ENCODE measurements at places on chromosomes 6 and 20. TPM values are rescaled to one million over a fixed set of nuclear protein-coding genes. Genes with fewer than 3 reads are reported as not detected.

DNA sequence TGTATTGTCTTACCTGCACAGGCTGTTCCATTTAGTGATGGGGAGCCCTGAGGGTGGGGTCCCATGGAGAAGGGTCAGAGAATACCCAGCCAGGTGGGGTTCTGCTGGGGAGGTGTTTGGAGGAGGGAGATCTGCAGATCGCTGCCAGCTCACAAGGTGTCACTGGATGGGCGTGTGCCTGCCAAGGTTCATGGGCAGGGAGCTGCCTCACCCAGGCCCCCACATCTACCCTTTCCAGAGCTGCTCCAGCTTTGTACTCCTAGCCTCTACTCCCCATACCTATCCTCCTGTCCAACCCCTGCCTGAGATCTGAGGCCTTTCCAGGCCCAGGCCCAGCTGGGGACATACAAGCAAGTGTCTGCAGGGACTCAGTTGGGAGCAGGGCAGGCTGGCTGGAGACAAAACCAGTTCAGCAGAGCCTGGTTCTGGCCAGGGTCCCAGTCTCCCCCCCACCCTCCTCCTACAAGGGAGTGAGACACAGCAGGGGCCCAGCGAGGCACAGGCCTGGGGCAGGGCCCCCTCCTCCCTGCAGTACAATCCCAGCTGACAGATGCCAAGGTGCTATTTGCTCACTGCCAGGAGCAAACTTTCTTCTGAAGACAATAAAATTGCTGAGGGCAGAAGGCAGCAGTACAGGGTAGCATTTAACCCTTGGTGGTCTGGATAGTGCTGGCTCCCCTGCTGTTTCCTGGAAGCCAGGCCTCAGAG, 19.7 kb downstream of the SPDEF start:
- no peaks in the 10 kb centered on the region for H3K36me3 ChIP-seq
- no peak for DNase-seq
- H3K4me3 ChIP-seq: no peak overlapping the region
- H3K4me1 ChIP-seq: no peaks in the 10 kb centered on the region

GRCh38 chr6:74578339-74578738, 627.5 kb downstream of the COL12A1 start:
- H3K27ac ChIP-seq: no peak overlapping the region
- no peak overlapping the region for H3K4me3 ChIP-seq
- H3K4me1 ChIP-seq: peaks cover 9% of the 10 kb centered on the region

DNA sequence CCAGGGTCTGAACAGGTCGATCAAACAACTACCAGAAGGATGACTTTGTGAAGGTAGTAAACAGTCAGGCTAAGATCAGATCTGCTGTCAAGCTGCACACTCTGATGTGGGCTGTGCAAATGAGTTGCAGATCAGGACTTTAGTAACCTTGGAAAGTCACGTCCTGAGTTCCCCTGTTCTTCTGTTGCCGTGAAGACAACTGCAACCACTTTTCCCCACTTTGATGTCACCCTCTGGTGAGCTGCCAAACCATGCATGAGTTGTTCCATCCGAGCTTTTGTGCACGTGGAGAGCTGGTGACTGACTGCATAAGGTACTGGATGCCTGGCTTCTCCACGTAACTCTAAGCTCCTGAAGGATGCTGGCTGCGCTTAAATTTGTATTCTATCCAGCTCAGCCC, 111.0 kb downstream of the CD83 start:
- H3K4me1 ChIP-seq: peaks cover 14% of the 10 kb centered on the region
- H3K4me3 ChIP-seq: no peak overlapping the region
- peaks cover 3% of the 10 kb centered on the region for H3K36me3 ChIP-seq
- DNase-seq: no peak

HMGCLL1 gene
- 1.9 TPM for total RNA-seq

GRCh38 chr6:106124015-106124414, 37.9 kb downstream of the PRDM1 start:
- peaks cover 3% of the 10 kb centered on the region for H3K36me3 ChIP-seq
- no peak for DNase-seq
- no peak overlapping the region for H3K4me3 ChIP-seq
- no peak overlapping the region for H3K27ac ChIP-seq
- no peaks in the 10 kb centered on the region for H3K27me3 ChIP-seq

- no peak overlapping the region for H3K4me3 ChIP-seq
- H3K36me3 ChIP-seq: peaks cover 4% of the 10 kb centered on the region
- no peak overlapping the region for H3K27ac ChIP-seq
- H3K27me3 ChIP-seq: peaks cover 39% of the 10 kb centered on the region
- H3K4me1 ChIP-seq: peaks cover 19% of the 10 kb centered on the region
These were observed 30.9 kb upstream of the EDN3 start for GRCh38 chr20:59269411-59270025.

GRCh38 chr6:29589423-29590048, 4.6 kb downstream of the OR2H2 start:
- no peak overlapping the region for H3K4me3 ChIP-seq
- no peaks in the 10 kb centered on the region for H3K36me3 ChIP-seq
- H3K27me3 ChIP-seq: peaks cover 41% of the 10 kb centered on the region
- peaks cover 4% of the 10 kb centered on the region for H3K4me1 ChIP-seq

FAM210B gene
- total RNA-seq: 58.3 TPM

STX11 gene
- 0.38 TPM for total RNA-seq

Measured in type B pancreatic cell (in vitro differentiated cells).